ENCODE measurements at places on chromosomes 16 and 17.

DNA sequence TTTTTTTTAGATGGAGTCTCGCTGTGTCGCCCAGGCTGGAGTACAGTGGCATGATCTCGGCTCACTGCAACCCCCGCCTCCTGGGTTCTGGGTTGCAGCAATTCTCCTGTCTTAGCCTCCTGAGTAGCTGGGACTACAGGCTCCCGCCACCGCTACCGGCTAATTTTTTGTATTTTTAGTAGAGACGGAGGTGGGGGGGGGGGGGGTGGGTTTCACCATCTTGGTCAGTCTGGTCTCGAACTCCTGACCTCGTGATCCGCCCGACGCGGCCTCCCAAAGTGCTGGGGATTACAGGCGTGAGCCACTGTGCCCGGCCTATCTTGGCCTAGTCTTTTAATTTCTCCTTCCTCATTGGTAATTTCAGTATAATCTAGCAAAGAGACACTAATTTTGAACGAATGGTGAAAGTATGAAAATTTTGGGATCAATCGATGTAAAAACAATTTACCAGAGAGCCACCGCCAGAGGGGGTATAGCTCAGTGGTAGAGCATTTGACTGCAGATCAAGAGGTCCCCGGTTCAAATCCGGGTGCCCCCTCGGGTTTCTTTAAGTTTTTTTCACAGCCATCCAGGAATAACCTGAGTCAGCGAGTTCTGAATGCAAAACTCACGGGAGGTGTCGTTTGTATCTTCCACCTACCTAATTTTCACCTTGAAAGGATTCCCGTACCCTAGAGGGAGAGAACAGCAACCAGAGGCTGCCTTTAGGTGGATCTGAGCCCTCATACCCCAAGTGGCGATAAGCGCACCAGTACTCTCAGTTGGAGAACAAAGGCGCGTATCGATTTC is 2.5 kb upstream of the LASP1 start:
- DNase-seq = peak; percentile 81

DNA sequence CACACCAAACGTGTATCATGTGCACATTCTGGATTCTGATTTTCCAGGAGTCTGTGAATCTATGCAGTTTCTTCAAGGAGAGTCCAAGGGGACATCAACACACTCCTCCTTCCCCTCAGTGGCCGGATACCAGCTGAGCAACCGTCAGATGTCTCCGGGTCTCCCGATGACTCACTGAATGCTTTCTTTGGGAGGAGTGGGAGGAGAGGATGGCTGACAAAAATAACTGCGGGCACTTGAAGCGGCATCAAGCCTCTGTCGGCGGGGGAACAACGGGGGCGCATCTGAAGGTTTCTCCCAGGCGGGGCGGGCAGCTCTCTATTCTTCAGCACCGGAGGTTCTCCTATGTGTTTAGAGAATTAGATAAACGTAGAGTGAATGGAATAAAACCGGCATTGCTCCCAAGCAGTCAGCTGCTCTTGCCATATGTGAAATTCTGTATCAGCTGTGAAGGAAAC is 24.6 kb upstream of the LRRC75A start:
- DNase-seq = peak; percentile 72

DNA sequence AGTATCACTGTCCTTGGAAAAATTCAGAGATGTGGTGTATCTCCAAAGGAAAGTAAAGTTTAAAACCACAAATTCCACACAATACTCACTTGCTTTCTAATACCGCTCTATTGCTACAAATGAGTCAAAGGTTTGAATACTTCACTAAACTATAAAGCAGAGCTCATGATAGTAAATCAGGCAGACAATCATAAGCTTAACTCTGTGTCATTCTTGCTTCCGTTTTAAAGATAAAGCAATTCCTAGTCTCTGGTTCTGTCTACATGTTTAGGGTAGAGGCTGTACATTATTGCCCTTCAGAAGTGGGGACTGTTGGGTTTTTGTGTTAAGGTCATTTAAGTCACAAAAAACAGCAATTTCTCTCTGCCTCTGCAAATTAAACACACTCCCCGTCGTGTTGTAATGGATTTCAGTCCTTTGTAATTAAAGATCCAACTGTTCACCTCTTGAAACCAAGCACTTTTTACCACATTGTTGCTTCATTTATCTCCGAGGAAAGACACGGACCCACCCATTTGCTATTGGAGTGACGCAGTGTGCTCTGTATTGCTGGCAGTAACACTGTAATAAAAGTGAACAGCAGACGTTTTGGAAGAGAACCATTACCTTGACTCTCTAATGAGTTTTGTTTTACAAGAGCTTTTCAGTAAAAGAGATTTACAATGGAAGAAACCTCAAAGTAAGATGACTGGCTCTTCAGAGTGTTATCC is 83.1 kb upstream of the CNTNAP4 start:
- DNase-seq = peak; percentile 2

- DNase-seq = no peak
These were observed 59.2 kb downstream of the ANKRD11 start for GRCh38 chr16:89431158-89431584.

GRCh38 chr16:64705443-64705842 is 416.4 kb downstream of the CDH11 start:
- peak; percentile 83 for DNase-seq

DNA sequence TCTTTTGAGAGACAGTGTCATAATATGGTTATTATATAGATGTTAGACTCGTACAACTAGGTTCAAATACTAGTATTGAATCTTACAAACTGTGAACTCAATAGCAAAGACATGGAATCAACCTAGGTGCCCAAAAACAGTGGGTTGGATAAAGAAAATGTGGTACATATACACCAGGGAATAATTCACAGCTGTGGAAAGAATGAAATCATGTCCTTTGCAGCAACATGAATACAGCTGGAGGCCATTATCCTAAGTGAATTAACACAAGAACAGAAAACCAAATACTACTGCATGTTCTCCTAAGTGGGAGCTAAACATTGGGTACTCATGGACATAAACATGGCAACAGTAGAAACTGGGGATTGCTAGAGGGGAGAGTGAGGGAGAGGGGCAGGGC is 8.1 kb downstream of the PHKB start:
- no peak for DNase-seq

DNA sequence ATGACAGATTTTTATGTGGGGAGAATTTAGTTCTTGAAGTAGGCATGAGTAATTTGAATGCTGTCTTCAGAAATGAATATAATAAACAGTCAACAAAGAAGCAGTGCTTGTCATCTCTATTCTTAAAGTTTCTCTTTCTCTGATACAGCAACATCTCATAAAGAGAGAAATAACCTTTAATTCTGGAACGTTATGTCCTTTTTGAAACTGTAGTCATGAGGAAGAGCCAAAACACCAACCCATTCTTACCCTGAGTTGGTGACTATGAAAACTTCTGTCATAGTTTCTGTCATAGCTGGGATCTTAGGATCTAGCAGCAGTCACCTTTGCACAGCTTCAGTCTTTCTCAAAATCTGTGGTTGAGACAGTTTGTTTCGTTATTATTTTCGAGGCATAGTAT is 15.3 kb upstream of the RASL10B start:
- DNase-seq = no peak

- DNase-seq = no peak
These were observed 6.1 kb upstream of the KRT14 start for GRCh38 chr17:41592601-41593305.

DNA sequence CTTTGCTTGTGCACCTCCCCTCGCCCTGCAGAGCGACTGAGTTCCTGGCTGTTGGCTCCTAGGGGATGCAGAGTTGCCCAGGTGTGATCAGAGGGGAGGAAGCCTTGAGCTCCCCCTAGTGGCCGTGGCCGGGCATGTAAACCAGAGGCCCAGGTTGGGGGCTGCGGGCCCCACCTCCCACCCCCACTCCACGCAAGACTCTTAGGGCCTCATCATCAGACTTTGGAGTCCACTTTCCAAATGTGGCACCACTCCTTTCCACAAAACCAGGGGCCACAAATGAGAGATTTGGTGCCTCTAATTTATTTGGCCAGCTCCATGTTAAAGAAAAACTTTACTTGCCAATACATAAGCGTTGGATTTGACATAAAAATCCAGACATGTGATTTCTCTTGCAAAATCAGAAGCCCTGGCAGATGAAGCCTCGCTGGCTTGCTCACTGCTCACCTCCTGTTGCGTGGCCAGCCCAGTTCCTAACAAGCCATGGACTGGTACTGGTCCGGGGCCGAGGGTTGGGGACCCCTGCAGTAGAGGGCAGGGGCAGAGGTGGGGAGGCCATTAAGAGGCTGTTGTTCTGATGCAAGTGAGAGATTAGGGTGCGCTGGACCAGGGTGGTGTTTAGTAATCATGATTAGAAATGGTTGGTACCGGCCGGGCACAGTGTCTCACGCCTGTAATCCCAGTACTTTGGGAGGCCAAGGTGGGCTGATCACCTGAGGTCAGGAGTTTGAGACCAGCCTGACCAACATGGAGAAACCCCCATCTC is 28.7 kb upstream of the GAS7 start:
- DNase-seq = peak; percentile 40

DNA sequence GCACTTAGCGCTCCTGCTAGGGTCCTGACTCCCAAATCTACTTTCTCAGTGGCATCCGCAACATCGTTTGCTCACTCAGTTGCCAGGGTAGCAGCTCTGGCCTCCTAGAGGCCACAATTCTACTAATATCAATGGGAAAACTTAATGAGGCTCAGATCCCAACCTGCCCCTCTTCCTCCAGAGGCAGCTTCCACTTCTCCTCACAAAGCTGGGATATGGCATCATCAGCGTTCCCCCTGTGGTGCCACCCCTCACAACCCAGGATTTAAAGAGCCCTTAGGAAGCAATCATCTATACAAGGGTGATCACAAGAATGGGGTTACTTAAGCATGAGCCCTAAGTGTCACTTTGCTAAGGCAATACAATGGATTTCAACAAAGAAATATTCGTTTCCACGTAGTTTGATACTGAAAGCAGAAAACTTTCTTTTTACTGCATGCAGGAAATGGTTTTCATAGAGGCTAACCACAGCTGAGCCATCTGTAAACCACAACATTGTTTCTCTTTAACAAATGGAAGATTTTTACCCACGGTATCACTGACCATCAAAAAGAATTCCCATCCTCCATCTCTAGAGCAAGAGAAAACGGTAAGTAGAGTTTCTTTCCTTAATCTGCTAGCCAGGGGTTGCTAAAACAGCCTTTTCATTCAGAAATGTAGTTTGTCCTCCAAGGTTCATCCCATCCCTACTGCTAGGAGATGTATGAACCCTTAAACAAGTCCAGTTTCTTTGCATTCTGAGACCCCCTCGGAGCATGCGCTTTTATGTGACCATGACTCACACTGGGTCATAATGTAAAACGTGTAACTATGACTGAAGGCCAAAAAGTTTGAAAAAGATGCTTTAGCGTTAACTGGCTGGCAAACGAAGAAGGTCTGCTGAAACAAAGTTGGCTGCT is 68.3 kb upstream of the BCAR1 start:
- DNase-seq = peak; percentile 93

DNA sequence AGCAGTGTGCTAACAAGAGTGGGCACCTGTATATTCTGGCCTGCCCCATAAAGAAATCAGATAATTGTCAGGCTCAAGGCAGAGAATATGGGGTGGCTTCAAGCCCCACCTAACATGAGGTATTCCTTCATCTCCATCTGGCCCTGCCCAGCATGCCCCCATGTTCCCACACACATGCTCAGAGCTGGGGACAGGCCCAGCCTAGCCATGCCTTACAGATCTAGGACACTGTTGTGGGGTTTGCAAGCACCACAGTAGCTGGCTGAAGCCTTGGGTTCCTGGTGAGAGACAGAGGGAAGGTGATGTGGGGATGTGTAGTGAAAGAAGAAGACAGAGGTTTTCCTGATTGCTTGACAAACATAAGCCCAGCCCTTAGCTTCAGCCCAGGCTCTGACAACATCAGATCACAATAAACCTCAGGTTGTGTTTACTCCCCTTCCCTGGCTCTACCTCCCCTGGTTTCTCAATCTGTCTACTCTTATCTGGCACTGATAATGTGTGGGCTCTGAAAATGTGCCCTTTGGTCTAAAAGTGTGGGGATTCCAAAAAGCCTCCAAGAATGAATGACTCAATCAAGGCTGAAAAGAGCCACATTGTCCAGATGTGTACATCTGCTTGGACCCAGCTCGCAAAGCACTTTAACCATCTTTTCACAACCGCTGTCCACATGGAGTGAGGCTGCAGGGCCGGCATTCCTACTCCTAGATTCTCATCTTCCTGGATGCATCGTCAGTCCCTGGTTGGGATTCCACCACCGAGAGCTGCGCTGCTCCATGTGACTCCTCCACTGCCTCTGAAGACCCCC is 34.4 kb downstream of the CDRT4 start:
- DNase-seq = peak; percentile 19

- no peak for DNase-seq
These were observed 33.3 kb downstream of the TRIM25 start for GRCh38 chr17:56880571-56880970.

- DNase-seq = no peak
These were observed 490.5 kb upstream of the CA10 start for GRCh38 chr17:52648995-52649394.

DNA sequence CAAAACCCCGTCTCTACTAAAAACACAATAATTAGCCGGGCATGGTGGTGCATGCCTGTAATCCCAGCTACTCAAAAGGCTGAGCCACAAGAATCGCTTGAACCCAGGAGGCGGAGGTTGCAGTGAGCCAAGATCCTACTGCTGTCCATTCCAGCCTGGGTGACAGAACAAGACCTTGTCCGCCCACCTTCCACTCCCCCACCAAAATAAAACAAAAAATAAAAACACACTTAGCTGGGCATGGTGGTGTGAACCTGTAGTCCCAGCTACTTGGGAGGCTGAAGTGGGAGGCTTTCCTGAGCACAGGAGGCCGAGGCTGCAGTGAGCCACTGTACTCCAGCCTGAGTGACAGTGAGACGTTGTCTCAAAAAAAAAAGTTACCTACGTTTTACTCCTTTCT is 3.2 kb downstream of the PPM1E start:
- no peak for DNase-seq
